ENCODE measurements at places on chromosomes 13 and 19.
A peak's percentile ranks its signal among the peaks of the same experiment; 100 is the strongest.

DNA sequence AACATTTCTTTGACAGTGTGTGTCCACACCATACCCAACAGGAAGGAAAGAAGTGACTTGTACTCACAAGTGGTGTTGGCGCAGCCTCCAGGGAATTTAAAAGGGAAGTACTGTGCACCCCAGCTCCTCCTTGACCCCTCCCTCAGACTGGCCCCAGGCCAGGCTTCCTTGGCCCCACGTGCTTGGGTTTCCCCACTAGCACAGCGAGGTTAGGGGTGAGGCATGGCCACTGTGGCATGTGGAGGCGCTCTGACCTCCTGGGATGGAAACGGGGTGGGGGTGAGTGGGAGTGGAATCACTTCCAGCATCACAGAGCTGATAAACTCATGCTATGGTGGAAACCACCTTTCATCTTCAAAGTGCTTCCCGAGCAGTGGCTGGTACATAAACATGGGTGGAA is 168.6 kb downstream of the ZNF536 start:
- no peak for DNase-seq

DNA sequence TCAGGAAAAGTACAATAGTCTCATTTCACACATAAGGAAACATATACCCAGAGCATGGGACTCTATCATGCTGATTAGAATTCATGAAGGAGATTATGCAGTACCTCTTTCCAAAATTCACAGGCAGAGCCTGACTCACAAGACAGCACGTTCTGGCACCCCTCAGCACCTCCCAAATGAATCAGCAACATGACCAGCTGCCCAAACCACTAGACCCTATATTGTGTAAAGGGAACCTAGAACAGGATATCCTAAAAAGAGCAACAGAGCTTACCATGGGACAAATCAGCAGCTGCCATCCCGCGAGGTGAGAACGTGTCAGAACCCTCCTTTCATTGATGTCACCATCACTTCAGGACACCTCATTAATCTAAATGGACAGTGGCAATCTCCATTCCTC is 2.5 kb downstream of the ZNF426 start:
- no peak for DNase-seq

DNA sequence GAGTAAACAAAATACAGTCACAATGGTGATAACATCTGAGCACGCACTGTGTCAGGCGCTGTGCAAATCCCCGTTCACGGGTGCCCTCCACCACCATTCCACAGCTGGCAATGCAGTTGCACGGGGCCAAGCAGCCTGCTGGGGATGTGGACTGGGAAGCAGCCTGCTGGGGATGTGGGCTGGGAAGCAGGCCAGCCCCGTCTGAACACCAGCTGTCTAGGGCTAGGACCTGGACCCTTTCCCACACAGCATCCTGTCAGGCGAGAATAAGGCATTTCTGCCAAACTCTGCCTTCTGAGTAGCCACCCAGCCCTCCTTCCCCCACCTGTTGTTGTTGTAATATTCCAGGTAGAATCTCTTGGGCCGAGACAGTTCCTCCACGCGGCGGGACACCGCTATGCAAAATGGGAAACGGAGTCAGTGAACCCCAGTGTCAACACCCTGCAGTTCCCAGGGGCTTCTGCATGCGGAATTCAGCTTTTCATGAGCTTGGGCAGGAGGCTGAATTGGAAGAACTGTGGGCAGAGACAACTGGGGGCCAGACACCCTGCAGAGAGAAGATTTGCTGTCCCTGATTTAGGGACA is 27.8 kb upstream of the MIER2 start:
- peak; percentile 73 for DNase-seq

DNA sequence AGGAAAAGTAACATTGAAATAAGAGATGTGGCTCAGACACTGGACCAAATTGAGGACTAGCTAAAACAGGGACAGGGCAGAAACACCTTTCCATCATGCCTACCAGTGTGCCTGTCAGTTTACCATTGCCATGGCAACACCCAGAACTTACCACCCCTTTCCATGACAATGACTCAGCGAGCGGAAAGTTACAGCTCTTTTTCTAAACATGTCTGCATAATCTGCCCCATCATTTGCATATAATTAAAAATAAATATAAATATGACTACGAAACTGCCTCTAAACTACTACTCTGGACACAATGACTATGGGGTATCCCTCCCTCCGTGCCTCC is 96.0 kb downstream of the UBL3 start:
- DNase-seq = no peak

- no peak for DNase-seq
These were observed 1984.4 kb downstream of the OLFM4 start for GRCh38 chr13:55013051-55013450.

DNA sequence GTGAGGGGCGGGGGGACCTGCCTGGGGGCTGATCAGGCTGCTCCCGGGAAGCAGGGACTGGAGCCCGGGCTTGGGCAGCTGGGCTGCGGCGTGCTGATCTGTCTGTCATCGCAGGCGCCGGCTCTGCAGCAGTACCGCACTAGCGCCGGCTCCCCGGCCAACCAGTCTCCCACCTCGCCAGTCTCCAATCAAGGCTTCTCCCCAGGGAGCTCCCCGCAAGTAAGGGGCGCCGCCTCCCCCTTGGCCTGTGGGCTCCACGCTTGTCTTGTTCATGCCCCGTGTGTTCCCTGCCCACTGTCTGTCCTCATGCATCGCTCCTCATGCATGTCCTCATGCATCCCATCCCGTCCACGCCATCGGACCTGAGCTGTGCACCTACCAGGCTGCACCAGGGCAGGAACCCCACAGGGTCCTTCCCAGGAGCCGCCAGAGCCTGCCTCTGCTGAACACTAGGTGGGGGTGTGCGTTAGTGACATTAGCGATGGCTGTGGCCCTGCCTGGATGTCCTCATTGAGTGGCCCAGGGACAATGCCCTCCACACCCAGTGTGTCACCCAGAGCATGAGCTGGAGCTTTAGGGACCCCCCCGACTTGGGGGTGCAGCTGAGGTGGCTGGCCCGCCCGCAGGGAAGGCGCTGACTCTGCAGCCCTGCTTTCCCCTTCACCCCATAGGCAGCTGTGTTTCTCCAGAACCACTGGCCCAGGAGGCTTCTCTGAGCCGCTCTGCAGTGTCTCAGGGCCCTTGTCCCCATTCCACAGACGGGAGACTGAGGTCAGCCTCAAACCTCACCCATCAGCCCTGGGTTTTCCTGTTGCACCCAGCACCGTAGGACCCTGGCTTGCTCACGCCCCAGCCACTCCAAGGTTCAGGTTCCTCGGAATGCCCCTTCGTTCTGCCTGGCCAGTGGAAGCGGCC is 19.5 kb downstream of the COMP start:
- no peak for DNase-seq

GRCh38 chr19:11014403-11014911 is 53.6 kb downstream of the SMARCA4 start:
- no peak for DNase-seq

- DNase-seq = no peak
These were observed 1.2 kb downstream of the KL start for GRCh38 chr13:33017323-33017929.

- peak; percentile 14 for DNase-seq
These were observed 2.9 kb downstream of the UBL3 start for GRCh38 chr13:29847501-29847983.

GRCh38 chr13:60347690-60348089 is 49.3 kb upstream of the TDRD3 start:
- no peak for DNase-seq

GRCh38 chr13:62209529-62209928 is 793.9 kb upstream of the PCDH20 start:
- peak; percentile 43 for DNase-seq

DNA sequence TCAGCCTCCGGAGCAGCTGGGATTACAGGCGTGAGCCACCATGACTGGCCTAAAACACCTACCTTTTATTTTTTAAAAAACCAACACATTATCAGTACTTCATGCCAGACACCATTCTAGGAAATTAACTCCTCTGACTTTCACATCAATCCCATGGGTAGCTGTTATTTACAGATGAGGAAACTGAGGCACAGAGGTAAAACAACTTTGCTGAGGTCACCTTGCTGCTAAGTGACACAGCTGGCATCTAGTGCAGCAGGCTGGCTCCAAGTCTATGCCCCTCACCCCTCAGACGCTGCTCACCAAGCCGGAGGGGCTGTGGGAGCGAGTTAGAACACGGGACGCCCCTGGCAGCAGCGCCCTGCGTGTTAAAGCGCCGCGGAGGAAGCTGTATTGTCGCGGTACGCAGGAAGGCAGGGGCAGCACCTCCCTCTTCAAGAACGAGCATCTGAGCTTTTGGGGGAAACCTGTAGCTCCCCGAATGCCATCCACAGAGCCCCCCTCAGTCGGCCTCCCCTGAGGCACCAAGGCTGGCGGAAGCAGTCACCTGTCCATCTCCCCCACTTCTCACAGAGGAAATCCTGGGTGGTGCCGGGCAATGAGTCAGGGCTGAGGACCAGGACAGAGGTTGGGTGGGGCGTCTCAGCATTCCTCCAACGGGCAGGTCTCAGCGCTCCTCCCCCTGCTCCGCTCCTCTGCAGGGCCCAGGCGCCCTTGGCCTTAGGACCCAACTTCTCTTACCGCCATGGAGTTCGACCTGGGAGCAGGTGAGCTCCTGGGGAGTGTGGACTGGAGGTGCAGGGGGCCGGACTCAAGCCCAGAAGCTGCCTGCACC is at the start of gene C19orf33:
C19orf33 (plus strand) TSS at position 735 of the 835 bp plus-strand sequence; CDS start at position 746, 11 bp downstream.
- no peak for DNase-seq

- DNase-seq = no peak
These were observed 52.5 kb downstream of the FOXO1 start for GRCh38 chr13:40613914-40614313.

- DNase-seq = no peak
These were observed 20.3 kb downstream of the CEACAM16 start for GRCh38 chr19:44719262-44719701.

- no peak for DNase-seq
These were observed 16.7 kb downstream of the TMTC4 start for GRCh38 chr13:100657881-100658315.

DNA sequence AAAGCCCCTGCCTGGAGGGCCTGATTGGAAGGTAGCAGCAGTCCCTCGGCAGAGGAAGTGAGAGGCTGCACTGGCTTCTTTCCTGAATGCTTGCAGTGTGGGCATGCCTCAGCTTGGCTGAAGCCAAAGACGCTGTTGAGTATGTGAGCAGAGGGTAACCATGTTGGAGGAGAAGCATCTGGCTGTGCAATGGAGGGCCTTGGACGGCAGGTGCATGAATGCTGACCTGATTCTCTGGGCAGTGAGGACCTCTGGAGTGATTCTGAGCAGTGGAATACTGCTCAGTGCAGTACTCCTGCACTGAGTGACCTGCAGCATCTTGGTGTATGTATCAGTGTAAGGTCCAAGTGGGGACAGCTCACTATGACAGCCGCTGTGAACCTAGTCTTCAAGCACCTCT is 46.9 kb downstream of the SOX1 start:
- no peak for DNase-seq

DNA sequence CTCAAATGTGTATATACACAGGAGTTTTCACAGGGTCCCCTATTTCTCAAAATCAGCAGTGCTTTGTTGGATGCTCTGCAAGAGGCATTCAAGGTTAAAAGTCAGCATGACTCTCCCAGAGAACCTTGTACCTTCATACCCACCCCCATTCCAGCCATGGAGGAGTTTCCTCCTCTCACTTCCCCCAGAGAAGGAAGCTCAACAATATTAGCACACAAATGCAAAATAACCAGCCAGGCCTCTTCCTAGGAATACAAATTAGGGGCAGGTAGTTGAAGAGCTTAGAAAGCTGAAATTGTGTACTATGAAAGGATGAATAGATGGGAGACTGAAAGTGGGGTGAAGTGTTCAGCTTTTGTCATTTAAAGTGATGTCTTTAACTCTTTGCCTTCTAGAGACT is 43.8 kb downstream of the SPRY2 start:
- DNase-seq = no peak

- no peak for DNase-seq
These were observed 170.3 kb upstream of the ARGLU1 start for GRCh38 chr13:106738186-106738678.

Data from NCI-H1092 (cell line).